ENCODE measurements at places on chromosomes 2 and 18. TPM values are rescaled to one million over a fixed set of nuclear protein-coding genes. Genes with fewer than 3 reads are reported as not detected.

KCNJ3 gene
- total RNA-seq = not detected

WNT6 gene
- 1.7 TPM for total RNA-seq

UGT1A3 gene
- not detected for total RNA-seq

GALM gene
- 35.6 TPM for total RNA-seq

INHBB gene
- 0.15 TPM for total RNA-seq

PLCD4 gene
- total RNA-seq = 9.6 TPM

DPYSL5 gene
- not detected for total RNA-seq

TDRD15 gene
- total RNA-seq = not detected

ETAA1 gene
- total RNA-seq = 19.6 TPM

SERPINB10 gene
- total RNA-seq = not detected

RAD51AP2 gene
- not detected for total RNA-seq

SKA1 gene
- total RNA-seq = 27.6 TPM

PLB1 gene
- total RNA-seq = under 0.01 TPM

HIBCH gene
- 36.7 TPM for total RNA-seq

AP1S3 gene
- 26.3 TPM for total RNA-seq

ACVR1C gene
- 4.0 TPM for total RNA-seq

TFCP2L1 gene
- total RNA-seq = not detected

NEB gene
- 2.3 TPM for total RNA-seq

AGXT gene
- not detected for total RNA-seq

SLC19A3 gene
- total RNA-seq = 4.1 TPM

SULT6B1 gene
- total RNA-seq = not detected

PLEK gene
- total RNA-seq = not detected

POTEJ gene
- total RNA-seq = not detected

KCNG2 gene
- not detected for total RNA-seq

ASB3 gene
- 28.7 TPM for total RNA-seq

SH2D6 gene
- not detected for total RNA-seq

CABYR gene
- 3.3 TPM for total RNA-seq

SP110 gene
- total RNA-seq = 112 TPM

GREB1 gene
- total RNA-seq = 78.1 TPM

Data from melanocyte of skin (primary cell).